Cortex of kidney (tissue), 1 donor: ENCODE measurements at places on chromosomes 1 and 21.
A peak's percentile ranks its signal among the peaks of the same experiment; 100 is the strongest.

GRCh38 chr21:45405271-45405818, 380 bp downstream of the COL18A1 start:
- peak; percentile 48 for DNase-seq

DNA sequence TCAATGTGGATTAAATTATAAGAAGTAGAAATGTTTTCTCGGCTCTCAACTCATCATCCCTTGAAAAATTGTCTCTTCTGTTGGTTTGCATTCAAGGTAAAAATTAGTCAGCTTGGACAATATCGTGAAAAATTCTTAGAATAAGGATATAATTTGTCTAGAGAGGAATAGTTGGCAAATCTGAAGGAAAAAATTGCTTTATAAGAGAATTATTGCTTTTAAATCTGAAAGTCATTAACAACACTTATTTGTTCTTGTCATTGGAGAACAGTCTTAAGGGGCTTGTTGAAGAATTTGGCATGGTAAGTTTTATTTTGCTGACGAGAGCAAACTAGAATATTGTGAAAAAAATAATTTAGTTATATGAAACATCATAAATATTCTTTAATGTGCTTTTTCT, 26.4 kb downstream of the ANGPTL1 start:
- no peak for DNase-seq

GRCh38 chr21:46027851-46028493, 46.4 kb downstream of the COL6A1 start:
- DNase-seq: no peak

DNA sequence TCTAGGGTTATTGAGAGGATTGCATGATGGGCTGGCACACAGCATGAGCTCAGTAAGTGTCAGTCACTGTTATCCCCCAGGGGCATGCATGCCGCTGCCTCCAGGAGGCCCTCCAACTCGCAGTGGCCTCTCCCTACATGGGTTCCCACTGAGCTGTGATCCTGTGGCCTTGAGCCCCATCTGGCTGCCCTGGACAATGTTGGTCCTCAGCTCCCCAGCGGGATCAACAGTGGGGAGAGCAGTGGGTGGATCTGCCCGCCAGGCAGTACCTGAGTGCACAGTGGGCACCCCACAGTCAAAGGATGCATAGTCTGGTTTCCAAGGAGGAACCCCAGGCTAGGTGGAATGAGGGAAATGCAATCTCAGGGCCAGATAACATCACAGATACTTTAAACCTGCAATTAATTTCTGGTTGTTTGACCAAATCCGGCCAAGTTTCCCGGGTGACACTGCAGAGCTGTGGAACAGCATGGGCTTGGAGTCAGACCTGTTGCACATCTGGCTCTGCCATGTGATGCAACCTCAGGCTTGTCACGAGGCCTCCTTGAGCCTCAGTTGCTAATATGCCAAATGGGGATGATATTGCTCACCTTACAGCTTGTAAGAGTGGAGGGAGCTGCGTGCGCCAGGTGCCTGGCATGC, 9.3 kb downstream of the PADI3 start:
- DNase-seq: no peak
